ENCODE measurements at places on chromosomes 3 and 15.

- no peak for DNase-seq
Measured at GRCh38 chr15:83844742-83845141, 190.8 kb downstream of the ADAMTSL3 start.

GRCh38 chr15:28269097-28269496 lies 52.9 kb downstream of the HERC2 start:
- no peak for DNase-seq

DNA sequence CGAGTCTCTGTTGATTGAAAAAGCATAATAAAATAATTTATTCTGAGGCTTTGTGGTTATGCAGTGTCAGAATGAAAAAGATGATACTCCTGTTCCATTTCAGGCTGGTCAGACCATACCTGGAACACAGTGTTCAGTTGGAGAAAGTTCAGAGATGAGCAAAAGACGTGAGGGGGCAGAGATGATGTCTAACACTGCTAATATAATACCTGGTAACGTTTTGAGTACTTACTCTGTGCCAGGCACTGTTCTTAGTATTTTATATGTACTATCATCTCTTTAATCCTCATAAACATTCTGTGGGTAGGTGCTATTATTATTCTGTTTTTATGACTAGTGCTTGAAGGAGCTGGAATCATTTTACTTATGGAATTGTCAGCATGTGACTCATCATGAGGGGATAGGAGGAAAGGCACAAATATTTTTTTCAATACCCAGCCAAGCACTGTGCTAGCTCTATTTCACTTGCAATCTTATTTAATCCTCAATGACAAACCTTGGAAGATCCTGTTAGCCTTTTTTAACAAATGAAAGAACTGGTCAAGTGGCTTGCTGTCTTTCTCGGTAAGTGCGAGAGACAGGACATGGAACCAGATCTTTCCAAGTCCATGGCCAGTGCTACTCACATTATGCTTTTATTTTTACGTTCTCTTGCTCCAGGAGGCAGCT lies 31.8 kb downstream of the IQGAP1 start:
- no peak for DNase-seq

GRCh38 chr3:71094658-71095209 lies 488.8 kb downstream of the FOXP1 start:
- no peak for DNase-seq

DNA sequence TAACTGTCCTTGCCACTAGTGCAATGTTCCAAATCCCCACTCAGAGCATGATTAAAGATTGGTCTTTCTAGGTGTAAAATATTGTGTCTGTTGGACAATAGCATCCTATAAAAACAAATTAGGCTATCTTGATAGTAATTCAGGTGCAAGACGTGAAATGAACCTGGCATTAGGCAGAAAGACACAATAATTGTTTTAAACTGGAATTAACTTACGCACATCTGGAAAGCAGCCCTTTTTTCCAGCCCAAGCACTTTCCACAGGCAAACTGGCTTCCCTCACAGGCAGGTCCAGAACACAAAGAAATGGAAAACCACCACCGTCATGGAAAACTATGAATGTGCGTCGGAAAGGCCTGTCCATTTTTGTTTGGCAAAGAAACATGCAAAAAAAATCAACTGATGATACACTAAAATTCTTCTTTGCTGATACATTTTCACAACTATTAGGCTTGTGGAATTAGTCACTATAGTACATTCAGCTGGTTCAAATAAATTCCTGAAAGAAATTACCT lies 474.7 kb upstream of the IL12A start:
- no peak for DNase-seq

DNA sequence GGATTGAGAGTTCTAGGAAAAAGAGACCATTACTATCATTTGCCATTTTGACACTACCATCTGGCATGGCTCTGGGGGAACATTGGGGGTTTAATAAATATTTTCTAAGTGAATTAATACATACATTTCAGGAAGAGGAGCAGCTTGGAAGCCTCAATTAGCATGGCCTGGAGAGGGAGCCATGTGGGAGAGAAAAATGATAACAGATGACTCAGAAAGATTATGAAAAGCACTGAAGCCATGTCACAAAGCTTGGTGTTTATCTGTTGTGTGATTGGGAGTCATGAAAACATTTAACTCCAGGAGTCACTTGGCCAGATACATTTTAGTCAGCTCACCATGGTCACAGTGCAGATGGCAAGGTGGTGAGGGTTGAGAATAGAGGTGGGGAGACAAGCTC lies 121.0 kb downstream of the SSR3 start:
- no peak for DNase-seq

DNA sequence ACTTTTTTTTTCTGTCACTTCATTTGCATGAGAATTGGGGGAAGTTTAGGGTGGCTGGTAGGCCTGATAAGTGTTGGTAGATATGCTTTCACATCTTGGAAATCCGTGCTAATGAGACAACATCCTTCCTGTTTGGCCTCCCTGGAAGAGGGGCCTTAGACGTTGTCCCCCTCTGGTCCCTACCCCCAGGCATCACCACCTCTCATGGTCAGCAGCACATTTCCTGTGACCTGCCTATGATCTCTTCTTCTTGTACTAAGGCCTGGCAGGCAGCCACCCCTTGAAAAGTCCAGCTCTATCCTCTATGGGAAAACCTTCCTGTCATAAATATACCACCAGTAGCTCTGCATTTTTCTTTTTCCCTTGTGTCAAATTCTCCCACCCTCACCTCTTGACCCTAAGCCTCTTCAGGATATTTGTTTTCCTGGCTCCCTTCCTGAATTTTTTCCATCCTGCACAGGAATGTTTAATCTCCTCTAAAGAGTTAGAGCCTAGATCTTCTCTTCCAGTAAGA lies 107.8 kb downstream of the SNRK start:
- DNase-seq = no peak

All from stimulated activated CD4-positive, alpha-beta T cell treated with anti-CD3 and anti-CD28 coated beads, Interleukin-1b, Interleukin-23, amount 100 ng/mL, for 4 hours (primary cell).